Right renal cortex interstitium (tissue), 3 donors: ENCODE measurements at places on chromosomes 1 and 21. TPM values are rescaled to one million over a fixed set of nuclear protein-coding genes. Genes with fewer than 3 reads are reported as not detected.

Gene HSD11B1
- 0.29 TPM for polyA plus RNA-seq

DNA sequence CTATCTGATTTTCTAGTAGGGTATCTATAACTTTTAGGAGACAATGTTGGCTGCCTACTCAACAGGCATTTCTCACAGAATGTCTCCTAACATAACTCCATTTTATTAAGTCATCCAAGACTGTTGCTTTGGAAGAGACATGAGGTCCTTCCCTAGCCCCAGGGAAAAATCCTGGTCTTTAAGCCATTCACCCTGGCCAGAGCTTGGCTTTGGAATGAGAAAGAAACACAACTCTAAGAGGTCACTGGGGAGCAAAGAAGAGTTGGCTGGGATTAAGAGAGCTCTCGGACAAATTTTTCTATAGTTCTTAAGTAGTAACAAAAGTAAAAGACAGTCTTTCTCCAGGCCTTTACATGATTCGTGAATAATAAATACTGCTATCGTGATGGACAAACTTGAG, 57.9 kb downstream of the PCNX2 start:
- DNase-seq: no peak

DNA sequence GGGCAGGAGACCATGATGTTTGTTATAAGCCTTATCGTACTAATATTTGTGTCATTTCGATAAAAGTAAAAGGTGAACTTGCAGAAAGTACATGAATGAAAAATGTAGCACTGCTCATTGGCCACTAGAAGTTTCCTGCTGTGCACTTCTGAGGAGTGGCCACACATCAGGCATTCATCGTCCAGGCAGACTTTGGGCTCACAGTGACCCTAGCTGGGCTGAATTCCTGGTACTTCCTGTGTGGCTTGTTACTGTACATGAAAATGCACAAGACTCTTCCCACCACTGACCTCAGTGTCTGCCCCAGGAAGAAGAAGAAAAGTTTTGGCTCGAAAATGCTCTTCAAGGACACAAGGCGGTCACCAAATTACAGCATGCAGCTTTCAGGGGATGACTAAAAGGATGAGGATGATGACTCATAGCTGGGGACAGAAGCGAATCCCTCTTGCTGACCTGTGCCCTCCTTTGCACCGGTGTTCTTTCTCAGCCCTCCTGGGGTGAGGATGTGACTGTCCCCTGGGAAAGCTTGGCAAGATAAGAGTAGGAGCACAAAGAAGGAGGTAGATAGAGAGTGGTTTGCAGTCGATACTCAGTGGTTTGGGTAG, 252.4 kb upstream of the KAZN start:
- no peak for DNase-seq

GRCh38 chr1:74463333-74463988, 49.0 kb downstream of the LRRC53 start:
- no peak for DNase-seq

GRCh38 chr1:109933856-109934711, 23.4 kb downstream of the CSF1 start:
- DNase-seq: no peak

GRCh38 chr1:222817529-222817928, 2.7 kb downstream of the DISP1 start:
- DNase-seq: no peak

GRCh38 chr1:178844436-178844835, 26.4 kb downstream of the ANGPTL1 start:
- no peak for DNase-seq
